Smooth muscle cell of trachea (primary cell): ENCODE measurements at places on chromosomes 3 and 15. TPM values are rescaled to one million over a fixed set of nuclear protein-coding genes. Genes with fewer than 3 reads are reported as not detected.

TYRO3 gene
- total RNA-seq = 10.0 and 18.0 TPM in 2 replicates

FAM43A gene
- 13.1 and 25.8 TPM in 2 replicates for total RNA-seq

NLGN1 gene
- 1.0 and 3.3 TPM in 2 replicates for total RNA-seq

ECE2 gene
- total RNA-seq = under 0.01 TPM in 1 of 2 replicates, not detected in the other

LMAN1L gene
- total RNA-seq = 0.15 TPM in 1 of 2 replicates, not detected in the other

TMEM212 gene
- not detected in 2 replicates for total RNA-seq

AMIGO3 gene
- 0.29 and 1.8 TPM in 2 replicates for total RNA-seq

POPDC2 gene
- total RNA-seq = 0.15 and 0.33 TPM in 2 replicates

SPPL2A gene
- 88.1 and 94.3 TPM in 2 replicates for total RNA-seq

GP9 gene
- not detected in 2 replicates for total RNA-seq

ZSCAN29 gene
- total RNA-seq = 26.2 and 36.4 TPM in 2 replicates

PEX5L gene
- total RNA-seq = 2.8 and 4.2 TPM in 2 replicates

SGO1 gene
- 0.17 and 9.9 TPM in 2 replicates for total RNA-seq

ERICH6 gene
- 0.15 and 0.17 TPM in 2 replicates for total RNA-seq
